ENCODE measurements at places on chromosomes 11 and 22. TPM values are rescaled to one million over a fixed set of nuclear protein-coding genes. Genes with fewer than 3 reads are reported as not detected.
A peak's percentile ranks its signal among the peaks of the same experiment; 100 is the strongest.

GRCh38 chr11:59459916-59460315 is 3.2 kb downstream of the OR4D6 start:
- no peaks in the 10 kb centered on the region for H3K36me3 ChIP-seq
- H3K27me3 ChIP-seq, result peaks cover 21% of the 10 kb centered on the region
- no peak for DNase-seq
- H3K4me3 ChIP-seq, result no peak overlapping the region
- no peaks in the 10 kb centered on the region for H3K4me1 ChIP-seq

Gene SYCE3
- 0.96 TPM for total RNA-seq

GRCh38 chr11:14218728-14219127 is 140.3 kb downstream of the RRAS2 start:
- no peak overlapping the region for H3K4me3 ChIP-seq
- no peak overlapping the region for H3K27ac ChIP-seq
- no peak for DNase-seq
- H3K27me3 ChIP-seq, result peaks cover 10% of the 10 kb centered on the region

DNA sequence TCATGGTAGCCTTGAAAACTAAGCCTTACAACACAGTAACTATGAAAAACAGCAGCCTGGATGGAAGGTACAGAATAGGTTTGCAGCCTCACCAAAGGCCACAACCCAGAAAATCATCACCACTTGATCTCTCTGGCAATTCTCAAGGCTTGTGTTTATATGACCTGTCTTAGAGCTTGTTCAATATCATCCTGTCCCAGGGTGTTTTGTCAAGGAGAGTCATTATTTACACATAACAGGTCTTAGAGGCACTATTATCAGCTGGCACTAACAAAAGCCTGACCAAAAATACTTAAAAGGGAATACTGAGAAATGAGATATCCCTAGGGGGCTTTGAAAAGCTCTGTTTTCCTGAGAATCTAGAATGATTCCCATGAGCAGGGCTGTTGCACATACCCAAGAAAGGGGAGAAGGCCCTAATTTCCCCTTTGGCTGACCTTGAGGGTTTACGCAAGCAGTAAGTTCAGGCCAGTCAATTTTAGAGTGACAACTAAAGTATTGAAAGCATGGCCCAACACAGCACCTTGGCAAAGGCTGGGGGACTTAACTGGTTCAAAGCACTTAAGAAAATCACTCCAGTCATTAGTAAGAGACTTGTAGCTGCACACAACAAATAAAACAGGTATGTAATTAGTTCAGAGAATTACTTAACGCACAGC is 7.9 kb downstream of the SC5D start:
- no peak overlapping the region for H3K27ac ChIP-seq
- DNase-seq, result no peak
- peaks cover 5% of the 10 kb centered on the region for H3K4me1 ChIP-seq
- peaks cover 33% of the 10 kb centered on the region for H3K36me3 ChIP-seq
- H3K4me3 ChIP-seq, result no peak overlapping the region

DNA sequence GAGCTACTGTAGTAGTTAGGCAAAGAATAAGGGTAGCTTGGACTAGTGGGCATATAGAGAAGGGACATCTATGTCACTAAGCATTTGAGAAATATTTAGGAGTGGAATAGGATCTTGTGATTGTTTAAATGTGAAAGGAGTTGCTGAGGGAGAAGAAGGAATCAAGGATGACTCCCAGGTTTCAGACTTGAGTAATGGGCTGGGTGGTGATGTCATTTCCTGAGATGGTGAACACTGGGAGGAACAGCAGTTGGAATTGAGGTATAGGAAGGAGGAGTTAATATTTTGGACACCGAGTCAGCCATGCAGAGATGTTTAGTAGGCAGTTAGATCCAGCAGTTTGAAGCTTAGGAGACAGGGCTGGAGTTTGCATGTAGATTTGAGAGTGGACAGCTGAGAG is 40.1 kb downstream of the REXO2 start:
- H3K4me1 ChIP-seq, result no peaks in the 10 kb centered on the region
- no peak overlapping the region for H3K4me3 ChIP-seq
- H3K27ac ChIP-seq, result no peak overlapping the region

DNA sequence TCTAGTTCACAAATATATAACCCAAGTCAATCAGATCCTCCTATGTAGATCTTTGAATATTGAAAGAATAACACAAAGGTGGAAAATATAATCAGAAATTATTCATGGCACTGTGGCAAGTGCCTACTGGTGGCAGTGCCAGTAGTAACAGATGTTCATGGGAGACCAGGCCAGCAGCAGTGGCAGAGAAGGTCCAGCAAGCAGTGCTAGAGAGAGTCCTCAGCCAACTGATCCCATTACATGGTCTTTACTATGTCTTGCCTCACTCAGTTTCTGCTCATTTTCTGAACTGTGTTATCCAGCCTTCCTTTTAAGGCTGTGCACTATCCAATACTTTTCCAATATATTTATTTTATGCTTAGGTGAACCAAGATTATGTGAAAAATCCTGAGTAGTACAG is 124.9 kb downstream of the MRTFA start:
- H3K4me1 ChIP-seq, result no peaks in the 10 kb centered on the region
- H3K27ac ChIP-seq, result no peak overlapping the region
- DNase-seq, result no peak
- H3K27me3 ChIP-seq, result no peaks in the 10 kb centered on the region
- H3K4me3 ChIP-seq, result no peak overlapping the region
- peaks cover 4% of the 10 kb centered on the region for H3K36me3 ChIP-seq

- peak overlapping the region; percentile 87 for H3K27ac ChIP-seq
- DNase-seq, result peak; percentile 65
- H3K4me1 ChIP-seq, result peaks cover 29% of the 10 kb centered on the region
- H3K36me3 ChIP-seq, result peaks cover 23% of the 10 kb centered on the region
These were observed 531 bp downstream of the PIM3 start for GRCh38 chr22:49961005-49961600.
